Cortex of kidney (tissue), 1 donor: ENCODE measurements at places on chromosomes 3 and 15.

DNA sequence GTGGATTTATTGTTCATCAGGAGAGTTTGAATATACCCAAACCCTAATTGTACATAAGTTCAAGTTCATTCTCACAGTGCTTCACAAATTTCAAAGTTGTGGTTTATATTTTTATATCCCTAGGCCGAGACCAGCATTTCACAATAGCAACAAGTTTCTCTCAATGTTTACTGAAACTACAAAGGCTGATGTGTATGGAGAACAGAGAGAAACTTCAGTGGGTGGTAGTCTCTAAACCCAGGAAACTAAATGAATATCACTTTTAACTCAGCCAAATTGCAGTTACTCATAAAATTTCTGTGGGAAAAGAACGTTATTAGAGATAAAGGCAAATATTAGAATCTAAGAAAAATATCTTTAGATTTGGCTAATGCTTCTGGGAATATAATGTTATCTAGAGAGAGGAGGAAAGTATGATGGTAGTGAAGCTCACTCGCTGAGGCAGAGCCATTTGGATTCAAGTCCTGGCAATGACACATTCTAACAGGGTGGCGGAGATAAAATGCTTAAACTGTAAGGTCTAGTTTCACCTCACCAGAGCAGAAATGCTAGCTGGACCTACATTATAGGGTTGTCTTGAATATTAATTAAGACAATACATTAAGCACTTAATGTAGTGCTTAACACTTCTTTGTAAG lies 514.8 kb downstream of the EPHA3 start:
- DNase-seq: no peak

- DNase-seq: no peak
Observed at GRCh38 chr3:73144828-73145227, 83.4 kb downstream of the EBLN2 start.

GRCh38 chr15:43270676-43271306 lies 4.1 kb upstream of the TGM5 start:
- no peak for DNase-seq

- no peak for DNase-seq
Observed at GRCh38 chr3:45593708-45594601, 596 bp upstream of the LIMD1 start.

GRCh38 chr15:76327191-76328105 lies 9.1 kb upstream of the ISL2 start:
- DNase-seq: no peak

- no peak for DNase-seq
Observed at GRCh38 chr3:153232851-153233271, 70.8 kb downstream of the RAP2B start.

- DNase-seq: no peak
Observed at GRCh38 chr3:4748701-4749378, 230.4 kb upstream of the BHLHE40 start.

- no peak for DNase-seq
Observed at GRCh38 chr3:43389388-43390254, 103.3 kb downstream of the SNRK start.

DNA sequence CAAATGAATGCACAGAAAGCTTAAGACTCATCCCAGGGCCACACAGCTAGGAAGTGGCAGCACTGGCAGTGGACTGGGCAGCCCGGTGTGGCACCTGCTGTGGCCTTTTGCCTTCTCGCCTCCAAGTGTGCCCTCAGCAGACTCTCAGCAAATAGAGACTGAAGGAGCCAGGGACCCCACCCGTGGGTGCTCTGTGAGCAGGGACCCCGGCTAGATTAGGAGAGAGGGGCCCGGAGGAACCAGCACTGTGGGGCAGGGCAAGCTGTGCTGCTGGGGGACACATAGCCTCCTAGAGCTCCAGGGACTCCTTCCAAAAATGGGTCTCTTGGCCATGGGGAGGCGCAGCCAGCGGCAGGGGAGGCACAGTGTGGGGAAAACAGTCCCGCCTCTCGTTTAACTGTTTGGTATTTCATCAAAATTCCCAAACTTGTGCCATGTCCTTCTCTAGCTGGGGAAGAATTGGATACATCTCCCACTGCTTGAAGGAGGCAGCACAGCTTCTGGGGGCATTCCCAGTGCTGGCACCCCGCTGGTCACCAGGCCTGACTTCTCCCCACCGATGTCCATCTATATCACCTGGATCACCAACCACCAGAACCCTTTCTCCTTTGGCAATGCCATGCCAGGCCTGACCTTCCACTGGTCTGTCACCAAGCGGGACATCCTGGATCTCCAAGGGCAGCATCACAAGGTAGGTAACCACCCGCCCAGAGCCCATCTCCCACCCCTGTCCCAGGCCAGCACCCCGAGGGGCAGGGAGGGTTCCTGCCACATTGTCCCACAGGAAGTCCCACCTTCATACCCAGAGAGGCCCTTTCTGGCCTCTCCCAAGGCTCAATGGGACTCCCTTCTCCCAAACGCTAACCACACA lies 12.0 kb upstream of the TXNRD3 start:
- DNase-seq: no peak
